ENCODE measurements at places on chromosomes 5 and 9.

DNA sequence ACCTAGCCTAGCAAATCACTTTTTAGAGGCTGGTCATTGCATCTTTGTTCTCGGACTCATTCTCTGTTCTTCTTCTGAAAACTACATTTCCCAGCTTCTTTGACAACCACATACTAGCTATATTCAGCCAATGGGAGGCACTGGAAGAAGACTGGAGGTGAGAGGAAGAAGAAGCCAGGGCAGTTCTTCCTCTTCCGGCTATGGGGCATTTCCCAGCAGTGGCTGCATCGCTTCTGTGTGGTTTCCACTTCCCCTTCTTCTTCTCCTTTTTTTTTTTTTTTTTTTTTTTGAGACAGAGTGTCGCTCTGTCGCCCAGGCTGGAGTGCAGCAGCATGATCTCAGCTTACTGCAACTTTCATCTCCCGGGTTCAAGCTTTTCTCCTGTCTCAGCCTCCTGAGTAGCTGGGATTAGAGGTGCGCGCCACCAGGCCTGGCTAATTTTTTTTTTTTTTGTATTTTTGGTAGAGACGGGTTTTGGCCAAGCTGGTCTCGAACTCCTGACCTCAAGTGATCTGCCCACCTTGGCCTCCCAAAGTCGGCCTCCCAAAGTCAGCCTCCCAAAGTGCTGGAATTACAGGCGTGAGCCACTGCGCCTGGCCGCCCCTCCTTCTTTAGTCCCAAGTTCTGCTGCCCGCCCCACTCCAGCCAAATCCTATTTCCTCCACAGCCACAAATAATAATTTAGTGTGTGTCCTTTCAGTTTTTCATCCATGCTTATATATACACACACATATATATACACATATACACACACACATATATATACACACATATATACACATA lies 6.9 kb upstream of the UBAP1 start:
- DNase-seq: no peak

DNA sequence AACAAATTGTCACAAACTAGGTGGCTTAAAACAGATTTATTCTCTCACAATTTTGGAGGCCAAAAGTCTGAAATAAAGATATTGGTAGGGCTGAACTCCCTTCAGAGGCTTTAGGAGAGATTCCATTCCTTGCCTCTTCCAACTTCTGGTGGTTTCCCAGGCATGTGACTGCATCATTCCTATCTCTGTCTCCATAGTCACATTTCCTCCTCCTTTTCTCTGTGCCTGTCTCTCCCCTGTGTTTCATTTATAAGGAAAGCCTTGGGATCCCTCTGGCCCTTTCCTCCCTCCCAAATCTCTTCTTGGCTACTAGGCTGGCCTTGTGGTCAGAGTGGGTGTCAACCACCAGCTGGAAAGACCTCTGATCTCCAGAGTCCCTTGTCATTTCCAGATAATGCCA lies 78.2 kb downstream of the SNX18 start:
- no peak for DNase-seq

- DNase-seq: no peak
These were observed 94.3 kb downstream of the PRKACG start for GRCh38 chr9:68919661-68920060.

GRCh38 chr9:136714096-136714892 lies 1.9 kb downstream of the DIPK1B start:
- DNase-seq: no peak

- DNase-seq: no peak
These were observed 116.0 kb downstream of the KCNIP1 start for GRCh38 chr5:170619869-170620268.

- DNase-seq: peak; percentile 4
These were observed 32.0 kb downstream of the HAVCR1 start for GRCh38 chr5:157026789-157027424.

GRCh38 chr5:62690421-62690820 lies 111.8 kb downstream of the LRRC70 start:
- no peak for DNase-seq

DNA sequence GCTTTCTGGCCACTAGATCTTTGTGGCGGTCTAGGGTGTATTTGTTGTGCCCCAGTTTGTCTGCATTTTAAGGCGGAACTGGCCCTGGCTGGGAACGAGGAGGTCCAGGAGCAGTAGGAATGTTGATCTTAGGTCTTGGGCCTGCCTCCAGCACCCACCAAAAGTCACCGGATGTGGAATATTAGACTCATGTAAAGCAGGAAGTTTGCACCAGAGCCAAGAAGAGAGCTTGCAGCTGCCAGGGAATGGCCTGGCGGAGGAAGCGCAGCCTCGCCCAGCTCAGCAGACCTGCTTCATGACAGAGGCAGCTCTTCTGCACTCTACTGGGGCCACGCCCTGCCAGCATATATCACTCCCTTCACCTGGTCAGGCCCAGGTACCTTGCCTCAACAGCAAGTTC lies 3.3 kb downstream of the GPX3 start:
- DNase-seq: no peak

DNA sequence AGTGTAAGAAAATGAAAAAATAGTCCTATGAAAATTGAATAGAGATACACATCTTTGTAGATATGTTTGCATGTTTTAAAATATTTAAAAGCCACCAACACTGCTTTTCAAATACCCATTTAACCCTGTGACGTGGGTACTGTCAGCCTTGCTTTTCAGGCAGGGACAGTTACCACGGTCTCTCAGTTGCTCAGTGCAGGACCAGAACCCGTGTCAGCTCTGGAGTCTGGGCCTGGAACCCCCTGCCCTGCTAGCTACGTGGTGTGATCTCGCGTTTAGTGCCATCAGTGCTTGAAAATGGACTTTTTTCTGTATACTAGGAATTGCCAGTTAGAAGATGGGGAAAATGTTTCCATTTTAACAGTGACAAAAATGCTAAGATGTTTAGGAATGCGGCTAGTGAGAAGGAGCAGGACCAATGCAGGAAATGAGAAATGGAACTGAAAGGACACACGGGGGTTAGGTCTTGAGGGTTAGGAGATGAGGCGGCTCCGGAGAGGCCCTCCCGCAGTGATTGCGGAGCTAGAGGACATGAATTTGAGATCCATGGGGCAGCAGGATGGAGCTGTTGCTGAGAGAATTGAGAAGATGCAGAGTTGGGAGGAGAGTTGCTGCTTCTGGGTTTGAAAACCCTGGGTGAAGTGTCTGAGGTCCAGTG lies 13.7 kb downstream of the RNU6ATAC start:
- no peak for DNase-seq

GRCh38 chr5:14476786-14477435 lies 104.7 kb upstream of the OTULINL start:
- DNase-seq: no peak

DNA sequence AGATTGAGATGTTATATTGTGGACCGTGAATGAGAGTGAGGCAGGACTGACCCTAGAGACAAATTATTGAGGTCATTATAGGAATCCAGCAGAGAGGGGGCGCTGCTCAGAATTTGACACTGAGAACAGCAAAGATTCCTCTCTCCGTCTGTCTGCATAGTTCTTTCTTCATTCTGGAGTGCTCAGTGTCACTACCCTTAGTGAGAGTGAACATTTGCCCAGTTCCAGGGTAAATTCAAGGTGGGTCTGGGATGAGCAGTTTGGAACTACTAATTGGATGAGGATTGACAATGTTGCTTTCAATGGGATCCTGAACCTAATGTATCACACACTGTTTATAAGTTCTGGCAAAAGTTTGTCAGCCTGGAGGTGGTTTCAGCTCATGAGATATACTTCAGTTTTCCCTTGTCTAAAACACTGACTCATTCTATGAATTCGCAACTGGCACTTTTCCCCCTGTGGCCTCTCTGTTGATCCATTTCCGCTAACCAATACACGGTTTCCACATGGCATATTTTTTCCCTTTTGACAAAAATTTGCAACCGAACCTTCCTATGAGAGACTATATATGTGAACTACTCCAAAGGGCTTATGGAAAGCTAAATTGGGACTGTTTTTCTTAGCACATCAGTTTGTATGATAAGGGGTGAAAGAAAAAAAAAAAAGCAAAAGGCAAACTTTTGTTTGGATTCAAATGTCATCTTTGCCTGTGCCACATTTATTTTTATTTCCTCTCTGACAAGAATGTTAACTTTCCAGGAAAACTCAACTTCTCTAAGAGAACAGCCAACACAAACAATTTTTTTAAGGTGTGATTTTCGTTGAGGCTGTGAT lies 1240.7 kb upstream of the WWC1 start:
- no peak for DNase-seq

GRCh38 chr9:137138058-137138721 lies 764 bp upstream of the GRIN1 start:
- peak; percentile 64 for DNase-seq

DNA sequence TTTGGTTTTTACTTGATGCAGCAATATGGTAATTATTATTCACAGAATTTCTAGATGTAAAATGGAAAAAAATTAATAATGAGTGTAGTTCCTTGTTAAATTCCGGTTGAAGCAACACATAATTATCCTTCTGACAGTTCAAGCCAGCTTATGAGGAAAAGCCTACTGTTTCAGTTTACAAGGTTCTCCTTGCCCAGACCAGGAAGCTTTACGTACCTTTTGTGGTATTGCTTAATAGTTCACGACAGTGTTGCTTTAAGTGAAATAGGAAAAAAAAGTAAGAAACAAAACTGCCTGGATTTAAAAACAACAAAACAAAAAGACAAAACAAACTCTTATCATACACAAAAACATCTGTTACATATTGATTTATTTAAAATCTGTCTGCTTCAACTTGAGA lies 547.3 kb upstream of the C9orf72 start:
- DNase-seq: peak; percentile 59

GRCh38 chr5:149317281-149318048 lies 27.8 kb upstream of the GRPEL2 start:
- DNase-seq: peak; percentile 29

DNA sequence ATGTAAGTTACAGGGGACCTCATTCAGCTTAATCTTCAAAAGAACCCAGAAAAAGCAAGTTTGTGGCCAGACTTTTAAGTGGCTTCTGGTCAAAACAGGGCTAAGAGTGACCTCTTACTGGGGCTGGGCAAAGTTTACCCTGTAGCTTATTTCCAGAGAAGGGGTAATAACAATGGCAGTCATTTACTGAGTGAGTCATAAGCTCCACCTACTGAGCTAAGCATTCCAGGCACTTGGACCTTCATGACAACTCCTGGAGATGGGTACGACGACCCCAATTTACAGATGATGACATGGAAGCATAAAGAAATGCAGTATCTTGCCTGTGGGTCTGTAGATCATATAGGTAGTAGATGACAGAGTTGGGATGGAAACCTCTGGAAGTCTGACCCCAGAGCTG lies 4.7 kb upstream of the GPR151 start:
- no peak for DNase-seq

DNA sequence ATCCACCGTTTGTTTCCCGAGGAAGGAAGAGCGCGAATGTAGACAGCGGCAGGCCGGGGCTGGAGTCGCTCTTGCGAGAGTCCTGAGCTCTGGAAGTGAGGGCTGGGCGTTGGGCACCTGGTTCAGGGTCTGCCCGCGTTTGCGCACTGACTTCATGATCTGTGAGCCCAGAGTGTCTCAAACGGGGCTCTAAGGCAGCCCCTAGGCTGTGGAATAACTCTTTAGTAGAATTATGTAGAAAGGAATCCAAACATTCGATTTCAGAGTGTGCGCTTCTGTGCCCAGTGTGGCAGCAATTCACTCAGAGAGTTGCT lies 478 bp upstream of the GGTA1 start:
- DNase-seq: no peak

DNA sequence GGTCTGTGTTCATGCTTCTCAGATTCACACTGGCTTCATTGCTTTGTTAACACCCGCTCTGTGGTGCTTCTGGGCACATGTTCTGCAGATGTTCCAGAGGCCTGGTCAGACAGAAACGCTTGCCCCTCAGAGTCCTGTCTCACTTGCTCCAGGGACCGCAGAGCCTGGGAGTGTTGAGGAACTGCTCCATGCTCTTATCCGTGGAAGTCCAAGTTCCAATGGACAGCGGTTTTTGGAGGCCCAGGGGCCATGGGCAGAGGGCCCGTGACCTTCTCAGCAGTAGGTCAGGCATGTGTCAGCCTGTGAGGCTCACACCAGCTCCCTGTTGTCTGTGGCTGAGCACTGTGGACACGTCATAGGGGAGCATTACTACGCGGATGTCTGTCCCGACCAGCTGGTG lies 364.7 kb upstream of the IRX1 start:
- no peak for DNase-seq

- no peak for DNase-seq
These were observed 23.9 kb downstream of the ISOC1 start for GRCh38 chr5:129118405-129118804.

DNA sequence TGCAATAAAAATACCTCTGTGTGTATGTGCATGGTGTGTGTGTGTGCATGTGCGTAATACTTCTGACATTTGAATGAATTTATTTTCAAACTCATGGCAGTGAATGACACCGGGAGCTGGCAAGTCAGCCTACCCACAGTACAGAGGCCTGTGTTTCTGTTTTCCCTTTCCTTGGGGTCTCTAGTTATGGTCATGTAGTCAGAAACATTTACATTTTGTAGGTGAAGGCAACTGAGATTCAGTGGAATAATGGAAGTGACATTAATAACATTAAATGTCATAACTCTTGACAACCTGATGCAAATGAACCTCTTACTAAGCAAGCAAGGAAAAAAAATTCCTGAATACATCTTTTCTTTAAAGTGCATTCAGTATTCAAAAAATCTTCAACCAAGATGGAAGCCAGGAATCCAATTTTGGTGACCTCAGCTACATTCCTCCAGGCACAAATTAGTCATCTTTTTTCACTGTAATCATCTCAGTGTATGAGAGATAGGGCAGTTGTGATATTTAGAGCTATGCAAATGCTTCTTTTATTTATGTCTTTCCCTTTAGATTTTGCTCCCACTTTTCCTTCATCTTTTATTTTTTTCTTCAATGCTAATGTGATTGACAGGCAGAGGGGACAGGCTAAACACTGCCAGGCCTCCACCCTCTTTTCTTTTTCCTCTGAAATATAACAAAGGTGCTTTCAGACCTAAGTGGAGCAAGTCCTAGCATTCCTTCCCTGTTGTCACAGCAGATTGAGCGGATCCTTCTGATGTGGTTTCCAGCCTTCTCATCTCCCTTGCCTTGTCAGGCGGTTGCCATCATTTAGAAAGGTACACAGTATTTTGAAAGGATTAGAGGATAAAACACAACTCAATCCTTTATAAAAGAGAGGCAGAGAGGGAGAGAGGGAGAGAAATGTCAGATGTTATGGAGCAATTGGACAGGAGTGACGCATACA lies 569.8 kb upstream of the ADAMTS16 start:
- no peak for DNase-seq

DNA sequence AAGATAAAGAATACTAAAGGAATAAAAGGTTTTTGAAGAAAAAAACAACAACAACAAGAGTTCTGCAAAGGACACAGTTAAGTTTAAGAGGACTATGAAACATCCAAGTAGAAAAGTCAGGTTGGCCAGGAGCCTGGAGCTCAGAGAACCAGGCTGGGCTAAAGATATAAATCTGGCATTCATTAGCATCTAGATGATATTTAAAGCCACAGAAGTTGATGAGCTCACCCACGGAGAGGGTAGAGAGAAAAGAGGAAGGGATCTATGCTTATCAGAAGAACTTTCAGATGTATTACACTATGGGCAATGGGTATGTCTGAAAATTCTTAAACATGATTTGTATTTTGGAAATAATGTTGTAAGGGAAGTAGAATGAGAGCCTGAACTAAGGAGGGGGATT lies 9.9 kb downstream of the MIER3 start:
- no peak for DNase-seq

Measured in NCI-H146 (cell line).